ENCODE measurements at places on chromosomes 5 and 9.

DNA sequence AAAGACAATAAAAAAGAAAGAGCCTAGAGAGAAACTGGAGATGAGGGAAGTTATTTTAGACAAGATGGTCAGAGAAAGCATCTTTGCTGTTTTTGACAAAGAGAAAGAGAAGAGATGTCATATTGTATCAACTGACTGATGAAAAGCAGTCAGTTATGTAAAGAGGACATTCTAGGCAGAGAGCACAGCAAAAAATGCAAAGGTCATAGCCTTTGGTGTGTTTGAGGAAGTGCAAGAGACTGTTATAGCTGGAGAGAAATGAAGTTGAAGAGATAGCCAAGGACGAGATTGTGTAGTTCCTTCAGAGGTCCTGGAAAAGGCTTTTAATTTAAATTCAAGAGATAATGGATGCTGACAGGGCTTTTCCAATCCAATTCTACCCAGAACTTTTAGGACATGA lies 342.4 kb downstream of the RASEF start:
- no peak for DNase-seq

- no peak for DNase-seq
Observed at GRCh38 chr9:127714951-127715469, 453 bp downstream of the PTRH1 start.

DNA sequence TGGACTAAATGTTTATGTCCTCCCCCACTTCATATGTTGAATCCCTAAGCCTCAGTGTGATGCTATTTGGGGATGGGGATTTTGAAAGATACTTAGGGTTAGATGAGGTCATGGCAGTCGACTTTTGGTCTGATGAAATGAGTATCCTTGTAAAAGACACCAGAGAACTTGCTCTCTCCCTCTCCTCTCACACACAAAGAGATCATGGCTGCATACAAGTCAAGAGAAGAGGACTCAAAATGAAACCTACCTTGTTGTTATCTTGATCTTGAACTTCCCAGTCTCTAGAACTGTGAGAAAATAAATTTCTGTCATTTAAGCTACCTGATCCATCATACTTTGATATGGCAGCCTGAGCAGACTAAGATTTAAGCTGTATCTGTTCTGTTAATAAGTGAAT lies 144.0 kb upstream of the HAPLN1 start:
- no peak for DNase-seq

GRCh38 chr5:67149951-67150523 lies 46.6 kb downstream of the CD180 start:
- DNase-seq: no peak

DNA sequence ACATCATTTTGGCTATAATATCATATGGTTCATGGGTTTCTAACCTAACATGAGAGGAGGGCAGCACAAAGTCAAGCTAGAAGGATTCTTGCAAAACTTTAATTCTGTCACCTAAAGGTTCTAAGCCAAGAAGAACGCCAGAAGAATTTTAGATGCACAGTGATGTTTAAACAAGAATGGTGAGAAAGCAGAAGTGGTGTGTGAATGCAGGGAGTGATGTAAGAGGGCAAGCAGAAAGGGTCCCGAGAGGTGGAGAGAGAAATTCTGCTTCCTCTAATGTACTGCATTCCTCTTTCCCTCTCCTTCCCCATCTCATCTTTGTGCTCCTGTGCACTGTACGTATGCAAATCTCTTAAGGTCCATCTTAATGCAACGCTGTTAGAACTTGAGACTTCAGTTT lies 2.1 kb upstream of the TRMO start:
- DNase-seq: peak; percentile 52

- no peak for DNase-seq
Observed at GRCh38 chr5:146107901-146108300, 2.5 kb upstream of the PLAC8L1 start.
